Fibroblast of the aortic adventitia (primary cell): ENCODE measurements at places on chromosomes 12 and 14.

DNA sequence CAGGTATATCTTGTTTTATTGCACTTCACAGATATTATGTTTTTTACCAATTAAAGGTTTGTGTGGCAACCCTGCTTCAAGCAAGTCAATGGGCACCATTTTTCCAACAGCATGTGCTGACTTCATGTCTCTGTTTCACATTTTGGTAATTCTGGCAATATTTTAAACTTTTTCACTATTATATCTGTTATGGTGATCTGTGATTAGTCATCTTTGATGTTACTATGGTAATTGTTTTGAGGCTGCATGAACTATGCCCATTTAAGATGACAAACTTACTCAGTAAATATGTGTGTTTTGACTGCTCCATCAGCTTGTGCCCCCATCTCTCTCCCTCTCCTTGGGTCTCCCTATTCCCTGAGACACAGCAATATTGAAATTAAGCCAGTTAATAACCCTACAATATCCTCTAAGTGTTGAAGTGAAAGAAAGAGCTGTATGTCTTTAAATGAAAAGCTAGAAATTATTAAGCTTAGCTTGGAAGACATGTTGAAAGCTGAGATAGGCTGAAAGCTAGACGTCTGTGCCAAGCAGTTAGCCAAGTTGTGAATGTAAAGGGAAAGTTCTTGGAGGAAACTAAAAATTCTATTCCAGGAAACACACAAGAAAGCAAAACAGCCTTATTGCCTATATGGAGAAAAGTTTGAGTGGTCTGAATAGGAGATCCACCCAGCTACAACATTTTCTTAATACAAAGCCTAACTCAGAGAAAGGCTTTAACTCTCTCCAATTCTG lies 365.1 kb downstream of the ATP23 start:
- no peak for DNase-seq

DNA sequence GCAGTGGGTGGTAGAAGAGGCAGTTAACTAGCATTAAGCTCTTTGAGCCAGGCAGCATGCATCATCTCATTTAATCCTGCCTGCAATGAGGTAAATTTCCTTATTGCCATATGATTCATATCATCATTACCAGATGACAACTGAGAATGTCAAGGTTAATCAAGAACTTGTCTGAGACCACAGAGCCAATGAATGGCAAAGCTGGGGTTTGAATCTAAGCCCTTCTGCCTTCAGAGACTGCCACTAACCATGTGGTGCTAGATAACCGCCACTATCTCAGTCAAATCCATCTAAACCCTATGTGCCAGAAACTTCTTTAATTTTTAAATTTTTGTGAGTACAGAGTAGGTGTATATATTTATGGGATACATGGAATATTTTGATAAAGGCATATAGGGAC lies 77.8 kb upstream of the GRIP1 start:
- no peak for DNase-seq

DNA sequence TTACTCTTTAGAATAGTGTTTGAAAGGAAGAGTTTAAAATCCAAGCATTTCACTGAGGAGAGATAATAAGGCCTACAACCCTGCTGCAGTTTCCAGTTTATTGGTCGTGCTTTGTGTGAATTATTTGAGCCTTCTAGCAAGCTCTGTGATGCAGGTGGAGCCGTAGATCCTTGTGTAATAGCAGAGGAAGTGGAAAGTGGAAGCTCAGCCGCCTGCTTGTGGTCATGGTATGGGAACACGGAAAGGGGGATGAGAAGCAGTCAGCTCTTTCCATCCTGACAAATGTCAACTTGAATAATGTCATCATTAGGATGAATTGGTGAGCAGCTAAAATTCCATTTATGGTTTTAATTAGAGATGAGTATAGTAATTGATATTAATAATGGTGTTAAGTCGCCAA lies 29.1 kb downstream of the SYNE2 start:
- DNase-seq = no peak

DNA sequence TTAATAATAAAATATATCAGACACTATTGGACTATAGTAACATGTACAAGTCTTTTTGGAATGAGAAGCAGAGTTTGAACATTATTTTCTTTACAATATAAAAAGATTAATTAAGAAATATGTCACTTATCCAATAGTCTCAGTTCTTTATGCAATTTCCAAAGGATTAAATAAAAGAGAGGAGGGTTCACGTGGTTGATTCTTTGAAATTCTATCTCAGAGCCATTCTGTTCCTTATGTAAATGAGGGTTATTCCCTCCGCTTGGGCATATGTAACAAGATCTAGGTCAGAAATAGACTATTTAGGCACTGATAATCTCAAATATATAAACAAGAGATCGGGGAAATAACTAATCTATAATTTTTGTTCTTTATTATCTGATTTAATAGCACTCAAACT lies 2.1 kb upstream of the TUBA1A start:
- DNase-seq = no peak

DNA sequence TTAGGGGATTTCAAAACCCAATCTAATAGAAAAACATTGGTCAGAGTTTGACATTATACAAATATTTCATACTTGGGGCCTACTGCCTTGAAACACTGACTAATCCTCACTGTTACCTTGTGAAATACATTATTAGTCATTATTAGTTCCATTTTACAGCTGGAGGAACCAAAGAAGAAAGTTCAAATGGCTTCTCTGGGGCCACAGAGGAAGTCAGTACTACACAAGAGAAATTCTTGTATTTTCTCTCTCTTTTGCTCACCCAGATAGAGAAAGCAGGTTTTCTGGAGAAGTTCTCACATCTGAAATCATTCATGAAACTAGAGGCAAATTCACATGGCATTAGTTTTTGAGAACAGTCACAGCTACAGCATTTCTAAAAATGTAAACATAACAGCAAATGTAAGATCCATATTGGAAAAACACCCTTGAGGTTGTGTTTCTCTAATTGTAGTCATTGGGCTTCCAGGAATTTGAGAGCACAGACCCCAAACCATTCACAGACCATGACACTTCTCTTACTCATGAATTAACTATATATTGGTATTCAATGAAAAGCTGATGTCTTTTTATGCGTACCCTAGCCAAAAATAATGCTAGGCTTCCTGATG lies 83.0 kb downstream of the LLPH start:
- peak; percentile 68 for DNase-seq

GRCh38 chr14:87255058-87255457 lies 737.9 kb downstream of the GALC start:
- DNase-seq = no peak

- DNase-seq = no peak
Observed at GRCh38 chr12:3791256-3791874, 38.5 kb upstream of the CRACR2A start.

- DNase-seq = peak; percentile 87
Observed at GRCh38 chr12:14846042-14846587, 2.8 kb upstream of the ART4 start.

GRCh38 chr14:21352587-21352986 lies 31.2 kb downstream of the SUPT16H start:
- no peak for DNase-seq

- peak; percentile 49 for DNase-seq
Observed at GRCh38 chr12:28313631-28314030, 123.4 kb downstream of the CCDC91 start.

DNA sequence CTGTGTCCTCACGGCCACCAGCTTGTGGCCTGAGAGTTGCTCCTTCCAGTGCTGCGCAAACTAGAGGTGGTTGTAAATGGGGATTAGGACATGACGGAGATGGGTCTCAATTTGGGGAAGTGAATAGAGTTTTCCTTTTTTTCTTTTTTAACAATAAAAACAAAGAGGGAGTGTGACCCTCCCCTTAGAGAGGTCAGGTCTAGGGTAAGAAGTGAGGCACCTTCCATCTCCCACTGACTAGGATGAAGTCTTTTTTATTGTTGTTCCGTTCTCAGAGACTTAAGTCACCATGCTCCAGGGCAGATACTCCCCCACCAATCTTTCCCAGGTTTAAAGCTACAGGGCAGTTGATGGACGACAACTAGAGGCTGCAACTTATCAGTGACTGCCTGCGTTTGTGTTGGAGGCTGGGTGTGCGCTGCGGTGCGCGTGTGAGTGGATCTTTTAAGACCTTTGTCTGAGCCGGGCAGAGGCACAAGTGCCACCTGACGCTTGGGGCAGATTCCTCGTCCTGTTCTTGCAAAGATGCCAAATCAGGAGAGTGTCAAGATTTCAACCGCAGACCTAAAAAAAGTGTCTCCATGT lies 2.1 kb upstream of the GSC start:
- no peak for DNase-seq

- DNase-seq = peak; percentile 98
Observed at GRCh38 chr12:115354007-115354890, 670.3 kb upstream of the TBX3 start.

DNA sequence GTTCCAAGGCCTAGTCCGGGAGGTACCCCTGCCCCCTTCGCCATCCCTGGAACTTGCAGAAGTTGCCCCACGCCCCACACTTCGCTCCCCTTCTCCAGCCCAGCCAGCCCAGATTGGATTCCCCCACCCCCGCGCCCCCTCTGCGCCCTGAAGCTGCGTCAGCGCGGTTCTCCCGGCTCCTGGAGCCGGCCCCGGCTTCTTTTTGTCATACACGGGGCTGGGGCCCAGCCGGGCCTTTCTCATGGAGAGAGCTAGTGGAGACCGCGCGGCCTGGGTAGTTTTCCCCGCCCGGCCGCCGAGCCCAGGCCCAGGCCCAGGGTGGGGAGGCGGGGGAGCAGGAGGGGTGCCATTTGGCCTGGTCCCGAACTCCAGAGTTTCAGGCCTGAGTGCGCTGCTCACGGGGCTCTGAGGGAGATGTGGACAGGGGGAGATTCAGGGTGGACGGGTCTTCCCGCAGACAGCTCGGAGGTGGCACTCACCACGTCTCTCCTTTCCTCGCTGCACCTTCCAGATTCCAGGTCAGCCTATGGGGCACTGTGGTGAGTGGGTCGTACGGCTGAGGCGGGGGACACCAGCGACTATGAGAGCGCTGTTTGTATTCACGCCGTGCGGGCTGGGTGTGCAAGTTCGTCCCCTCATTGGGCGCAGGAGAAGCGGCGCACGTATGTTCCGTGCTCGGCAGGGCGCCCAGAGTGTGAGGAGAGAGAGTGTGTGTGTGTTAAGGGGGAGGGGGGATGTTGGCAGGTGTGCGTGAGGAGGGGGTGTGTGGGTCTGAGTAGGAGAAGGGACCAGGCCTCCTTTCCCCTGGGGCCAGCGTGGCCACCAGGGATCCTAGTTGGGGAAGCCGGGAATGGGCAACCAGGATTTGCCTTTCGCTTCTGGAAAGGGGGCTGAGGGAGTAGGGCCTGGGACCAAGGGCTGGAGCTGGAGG lies 785 bp upstream of the LHX5 start:
- no peak for DNase-seq

DNA sequence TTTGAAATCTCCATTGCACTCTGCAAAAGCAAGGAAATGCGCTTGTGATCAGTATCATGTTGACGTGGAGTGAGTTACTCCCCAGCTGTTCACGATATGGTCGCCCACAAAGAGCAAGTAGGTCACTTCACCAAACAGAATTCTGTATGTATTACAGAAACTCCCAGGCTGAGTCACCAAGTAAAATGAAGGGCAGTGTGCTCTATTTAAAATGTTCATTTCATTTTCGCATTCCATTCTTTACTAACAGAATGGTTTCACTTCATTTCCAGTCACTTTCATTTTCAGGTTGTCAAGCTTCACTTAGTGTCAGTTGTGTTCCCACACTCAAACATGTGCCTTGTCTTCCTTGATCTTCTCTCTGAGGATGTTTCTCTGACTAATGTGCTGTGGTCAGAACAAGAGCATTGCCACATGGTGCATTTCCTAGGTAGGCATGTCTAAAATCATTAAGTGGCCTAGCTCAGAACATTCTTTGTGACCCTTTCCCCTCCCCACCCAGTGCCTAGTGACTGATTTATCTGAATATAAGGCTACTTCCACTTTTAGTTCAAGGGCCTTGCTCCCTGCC lies 391.2 kb downstream of the RAD51B start:
- DNase-seq = peak; percentile 92

GRCh38 chr12:113889891-113890581 lies 76.1 kb downstream of the RBM19 start:
- no peak for DNase-seq

DNA sequence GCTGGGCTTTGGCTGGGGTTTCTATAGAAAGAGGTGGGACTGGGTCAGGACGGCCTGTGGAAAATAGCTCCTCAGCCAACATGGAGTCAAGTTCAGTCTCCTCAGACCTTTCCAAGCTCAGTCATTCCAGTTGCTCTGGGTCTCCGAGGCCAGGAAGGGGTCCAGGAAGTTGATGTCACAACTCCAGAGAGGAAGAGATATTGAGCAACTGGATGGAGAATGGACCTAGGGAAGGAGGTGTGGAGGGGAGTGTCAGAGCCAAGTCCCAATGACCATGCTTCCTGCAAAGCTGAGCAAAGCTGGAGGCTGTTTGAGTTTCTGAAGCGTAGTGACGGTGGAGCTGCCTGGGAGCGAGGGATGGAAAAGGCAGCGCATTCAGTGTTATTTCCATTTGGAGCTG lies 86.1 kb downstream of the SLC24A4 start:
- DNase-seq = peak; percentile 47

DNA sequence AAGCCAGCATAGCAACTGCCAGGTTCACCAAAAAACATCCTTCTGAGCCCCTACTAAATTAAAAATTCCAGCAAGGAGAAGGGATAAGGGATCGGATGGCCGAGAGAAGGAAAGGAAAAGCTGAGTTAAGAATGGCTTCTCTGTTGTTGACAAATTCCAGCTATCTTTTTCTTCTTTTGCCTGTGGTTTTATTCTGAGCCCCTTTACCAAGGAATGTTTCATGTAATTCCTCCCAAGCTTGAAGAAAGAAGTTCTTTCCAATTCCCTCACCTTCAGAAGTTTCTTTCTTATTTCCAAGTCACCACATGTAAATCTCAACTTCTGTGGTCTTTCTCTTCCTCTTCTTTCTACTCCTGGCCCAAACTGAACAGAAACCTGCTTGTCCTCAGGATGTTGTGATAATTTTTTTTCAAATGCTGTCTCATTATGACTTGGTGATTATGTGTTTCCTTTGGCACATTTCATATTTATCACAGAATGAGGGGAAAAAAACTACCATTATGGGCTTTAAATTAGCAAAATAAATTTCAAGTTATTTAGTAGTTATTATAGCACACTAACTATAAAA lies 40.0 kb downstream of the FGD6 start:
- DNase-seq = no peak

- DNase-seq = no peak
Observed at GRCh38 chr14:64732536-64733120, 28.4 kb downstream of the PLEKHG3 start.

- peak; percentile 1 for DNase-seq
Observed at GRCh38 chr14:48726080-48726642, 860.0 kb downstream of the RPS29 start.
